Effector memory CD4-positive, alpha-beta T cell (primary cell): ENCODE measurements at places on chromosomes 3 and 15.

DNA sequence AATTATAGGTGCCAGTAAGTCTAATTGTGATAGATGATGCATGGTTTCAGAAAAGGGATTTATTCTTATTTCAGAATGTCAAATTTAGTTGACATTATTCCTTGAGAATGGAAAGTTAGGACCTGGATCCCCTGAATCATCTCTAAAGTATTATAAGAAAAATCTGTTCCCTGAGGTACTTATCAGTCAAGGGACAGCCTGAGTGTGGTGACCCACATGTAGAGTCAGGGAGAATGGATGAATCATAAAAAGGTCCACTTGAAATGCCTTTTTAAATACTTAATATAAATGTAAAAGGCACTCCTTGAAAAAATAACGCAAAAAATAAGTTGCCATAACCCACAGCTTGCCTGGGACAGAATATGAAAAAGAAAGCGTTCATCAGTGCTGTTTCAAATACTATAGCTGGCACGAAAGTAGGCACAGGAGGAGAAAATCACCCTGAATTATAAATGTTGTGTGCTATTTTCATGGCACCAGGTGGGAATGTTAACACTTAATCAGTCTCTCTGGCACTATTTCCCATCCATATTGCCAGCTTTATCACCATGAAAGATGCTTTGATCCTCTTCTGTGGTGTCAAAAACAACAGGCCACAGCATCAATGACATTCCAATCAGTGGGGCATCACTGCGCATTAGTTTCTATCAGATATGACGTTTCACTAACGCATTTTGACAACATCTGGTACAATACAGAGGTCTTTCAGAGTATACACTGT, 208.5 kb downstream of the EPHA3 start:
- DNase-seq = no peak

DNA sequence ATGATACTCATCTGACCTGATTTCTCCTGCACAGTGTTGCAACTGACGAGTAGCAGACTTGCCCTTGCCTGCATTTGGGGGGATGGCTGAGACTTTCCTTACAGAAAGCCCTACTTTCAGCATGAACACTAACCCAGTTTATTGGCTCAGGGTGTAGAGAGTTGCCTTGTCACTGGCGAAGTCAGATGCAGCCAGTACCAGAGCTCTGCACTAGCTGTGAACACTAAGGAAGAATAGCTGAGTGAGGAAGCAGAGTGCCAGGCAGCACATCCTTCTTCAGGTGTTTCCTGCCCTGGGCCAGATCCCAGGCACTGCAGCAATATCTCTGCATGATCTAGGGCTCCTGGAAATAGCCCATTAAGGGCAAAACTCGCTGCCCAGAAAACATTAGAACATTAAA, 154.0 kb upstream of the SYNPR start:
- no peak for DNase-seq

- DNase-seq = no peak
Observed at GRCh38 chr3:123499322-123499721, 50.4 kb upstream of the ADCY5 start.

DNA sequence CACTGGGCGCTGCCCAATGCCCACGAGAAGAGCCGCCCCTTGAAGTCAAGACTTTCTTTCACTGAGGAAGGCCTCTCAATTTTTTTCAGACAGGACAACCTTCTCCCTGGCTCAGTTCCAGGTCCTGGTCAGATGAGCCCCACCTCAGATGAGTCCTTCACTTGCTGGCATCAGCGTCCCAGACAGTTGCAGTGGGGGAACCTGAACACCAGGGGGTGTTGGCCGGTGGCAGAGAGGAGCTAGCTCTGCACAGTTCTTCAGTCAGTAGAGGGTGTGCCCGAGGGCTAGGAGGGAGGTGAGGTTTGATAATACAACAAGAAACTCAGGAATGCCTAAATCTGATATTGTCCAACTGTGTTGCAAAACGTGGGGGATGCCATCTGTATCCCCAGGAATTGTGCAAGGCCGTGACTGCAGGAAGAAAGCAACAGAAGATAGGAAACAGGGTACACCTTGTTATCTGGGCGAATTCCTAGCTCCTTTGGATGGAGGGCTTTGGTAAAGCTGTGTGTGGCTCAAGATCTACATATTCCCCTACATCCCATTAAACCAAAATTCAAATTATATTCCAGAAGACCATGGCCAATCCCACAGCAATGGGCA, 34.3 kb downstream of the CCR3 start:
- DNase-seq = peak; percentile 55

DNA sequence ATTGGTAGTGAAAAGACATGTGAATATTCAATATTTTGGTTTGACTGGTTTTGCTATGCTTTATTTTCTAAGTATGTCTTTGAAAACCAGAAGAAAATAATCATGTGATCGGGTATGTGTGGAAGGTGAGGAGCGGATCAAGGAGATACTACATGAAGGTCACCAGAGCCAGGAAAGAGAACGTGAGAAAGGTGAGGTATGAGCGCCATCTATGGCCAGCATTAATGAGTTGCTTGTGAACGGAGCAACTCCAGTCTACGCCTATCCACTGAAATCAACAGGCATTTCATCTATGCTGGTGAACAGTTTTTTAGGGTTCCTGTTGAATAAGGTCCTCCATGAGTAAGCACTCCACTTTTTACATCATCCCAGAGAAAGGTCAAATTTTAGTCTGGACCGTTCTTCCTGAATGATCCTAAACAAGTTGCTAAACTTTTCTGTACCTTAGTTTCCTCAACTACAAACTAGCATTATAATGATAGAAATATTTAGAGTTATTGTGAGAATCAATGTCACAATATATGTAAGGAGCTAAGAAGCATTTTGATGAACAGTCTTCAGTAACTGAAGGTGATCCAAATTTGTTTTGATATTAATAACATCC, 1435.2 kb upstream of the CADM2 start:
- no peak for DNase-seq

GRCh38 chr3:128965280-128965679, 28.6 kb downstream of the CFAP92 start:
- no peak for DNase-seq

DNA sequence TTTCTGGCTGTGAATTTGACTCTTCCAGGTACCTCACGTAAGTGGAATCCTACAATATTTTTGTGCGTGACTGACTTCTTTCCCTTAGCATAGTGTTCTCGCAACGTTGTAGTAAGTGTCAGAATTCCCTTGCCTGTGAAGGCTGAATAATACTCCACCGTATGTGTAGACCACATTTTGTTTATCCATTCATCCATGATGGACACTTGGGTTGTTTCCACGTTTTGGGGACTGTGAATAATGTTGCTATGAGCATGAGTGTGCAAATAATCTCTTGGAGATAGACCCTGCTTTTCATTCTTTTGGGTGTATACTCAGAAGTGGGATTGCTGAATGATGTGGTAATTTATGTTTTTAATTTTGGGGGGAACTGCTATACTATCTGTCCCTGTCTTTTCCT, 82.2 kb downstream of the APBA2 start:
- DNase-seq = no peak
